ENCODE measurements at places on chromosomes 16 and 17.

GRCh38 chr16:81174644-81175324, 63.7 kb upstream of the BCO1 start:
- DNase-seq: no peak

DNA sequence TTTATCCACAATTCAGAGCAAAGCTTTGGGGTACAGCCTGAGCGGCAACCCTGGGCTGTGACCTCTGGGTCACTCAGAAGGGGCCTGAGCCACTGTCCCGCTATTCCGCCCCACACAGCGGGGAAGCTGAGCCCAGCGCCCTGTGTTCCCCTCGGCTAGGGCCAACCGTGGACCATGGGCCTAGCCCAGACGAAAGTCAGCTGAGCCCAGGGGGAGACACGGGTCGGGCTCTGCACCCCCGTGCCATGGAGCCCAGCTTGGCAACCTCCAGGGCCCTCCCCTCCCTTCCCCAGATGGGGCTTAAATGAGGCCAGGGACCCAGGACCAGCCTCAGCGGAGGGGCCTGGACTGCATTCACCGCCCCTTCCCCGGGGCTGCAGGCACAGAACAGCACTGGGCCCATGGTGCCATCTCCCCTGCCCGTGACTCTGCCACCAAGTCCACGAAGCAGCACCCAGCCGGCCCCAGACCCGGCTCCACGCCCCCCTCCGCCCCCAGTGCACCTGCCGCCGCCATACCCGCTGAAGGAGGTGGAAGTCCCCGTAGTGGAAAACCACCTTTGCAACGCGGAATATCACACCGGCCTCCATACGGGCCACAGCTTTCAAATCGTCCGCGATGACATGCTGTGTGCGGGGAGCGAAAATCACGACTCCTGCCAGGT, 1.8 kb downstream of the TPSD1 start:
- no peak for DNase-seq

DNA sequence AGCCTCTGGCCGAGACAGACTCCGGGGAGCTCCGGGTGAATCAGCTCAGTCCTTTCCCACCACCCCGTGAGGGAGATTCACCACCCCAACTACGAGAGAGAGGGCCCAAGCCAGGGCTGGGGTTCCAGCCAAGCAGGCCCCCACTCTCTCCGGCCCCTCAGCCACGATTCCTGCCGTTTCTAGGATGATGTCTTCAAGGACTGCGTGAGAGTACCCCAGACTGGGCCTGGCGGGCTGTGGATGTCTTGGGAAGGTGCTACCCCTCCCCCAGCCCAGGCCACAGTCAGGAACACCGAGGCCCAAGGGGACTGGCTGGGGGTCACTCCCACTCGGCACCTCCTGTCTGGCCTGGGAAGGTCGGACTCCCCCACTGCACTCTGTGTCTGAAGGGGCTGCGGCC, 21.6 kb upstream of the PABPN1L start:
- no peak for DNase-seq

- no peak for DNase-seq
These were observed 130.1 kb downstream of the SPACA3 start for GRCh38 chr17:33121756-33122155.

DNA sequence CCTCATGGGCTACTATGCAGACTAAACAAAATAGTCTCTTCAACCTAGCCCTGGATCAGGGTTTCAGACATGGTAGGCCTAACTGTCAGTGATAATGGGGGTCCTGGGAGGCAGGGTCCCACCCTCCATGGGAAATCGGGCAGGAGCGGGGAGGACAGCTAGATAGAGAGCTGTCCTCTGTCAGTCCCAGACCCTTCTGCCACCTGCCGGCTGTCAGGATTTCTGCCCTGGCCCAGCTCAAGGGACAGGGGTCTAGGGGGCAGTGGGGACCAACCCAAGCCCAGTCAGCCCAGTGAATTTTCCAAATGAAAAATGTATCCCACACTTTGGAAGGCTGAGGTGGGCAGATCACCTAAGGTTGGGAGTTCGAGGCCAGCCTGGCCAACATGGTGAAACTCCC, 5.3 kb downstream of the CA7 start:
- DNase-seq: no peak

DNA sequence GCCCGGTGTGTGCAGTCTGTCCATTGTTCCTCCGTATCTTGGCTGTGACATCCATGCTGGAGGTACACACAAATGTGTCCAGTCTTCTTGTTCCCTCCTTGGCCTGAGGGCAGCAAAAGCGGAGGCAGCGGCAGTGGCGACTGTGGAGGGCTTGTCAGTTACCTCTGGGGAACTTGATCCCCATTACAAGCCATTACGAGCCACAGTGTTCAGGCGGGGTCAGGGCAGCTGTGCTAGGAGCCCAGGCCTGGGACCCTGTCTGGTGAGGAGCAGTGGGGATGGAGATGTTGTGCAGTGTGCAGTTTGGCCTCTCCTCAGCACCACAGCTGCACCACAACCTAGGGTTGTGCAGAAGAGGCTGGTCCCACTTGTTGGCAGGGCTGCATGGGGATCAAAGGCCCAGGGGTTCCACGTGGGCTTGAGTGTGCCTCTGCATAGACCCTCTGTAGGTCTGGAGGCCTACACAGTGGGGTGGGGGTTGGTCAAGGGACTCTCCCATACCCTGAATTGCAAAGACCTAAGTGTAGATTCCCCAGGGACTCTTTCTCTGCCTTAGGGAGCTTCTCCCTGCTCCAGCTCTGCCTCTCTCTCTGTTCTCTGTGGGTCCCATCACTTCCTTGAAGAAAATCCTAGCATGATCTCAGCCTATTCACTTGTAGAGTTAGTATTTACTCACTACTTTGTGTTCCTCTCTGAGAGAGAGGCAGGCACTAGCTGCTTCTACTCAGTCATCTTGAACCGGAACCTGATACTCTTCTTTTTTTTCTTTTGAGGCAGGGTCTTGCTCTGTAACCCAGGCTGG, 58.8 kb downstream of the SLFN11 start:
- DNase-seq: no peak

- DNase-seq: no peak
These were observed 129.8 kb downstream of the C16orf78 start for GRCh38 chr16:49503256-49504022.

- no peak for DNase-seq
These were observed 72.1 kb downstream of the BANP start for GRCh38 chr16:88023366-88023765.
